ENCODE measurements at places on chromosomes 11 and 22.

DNA sequence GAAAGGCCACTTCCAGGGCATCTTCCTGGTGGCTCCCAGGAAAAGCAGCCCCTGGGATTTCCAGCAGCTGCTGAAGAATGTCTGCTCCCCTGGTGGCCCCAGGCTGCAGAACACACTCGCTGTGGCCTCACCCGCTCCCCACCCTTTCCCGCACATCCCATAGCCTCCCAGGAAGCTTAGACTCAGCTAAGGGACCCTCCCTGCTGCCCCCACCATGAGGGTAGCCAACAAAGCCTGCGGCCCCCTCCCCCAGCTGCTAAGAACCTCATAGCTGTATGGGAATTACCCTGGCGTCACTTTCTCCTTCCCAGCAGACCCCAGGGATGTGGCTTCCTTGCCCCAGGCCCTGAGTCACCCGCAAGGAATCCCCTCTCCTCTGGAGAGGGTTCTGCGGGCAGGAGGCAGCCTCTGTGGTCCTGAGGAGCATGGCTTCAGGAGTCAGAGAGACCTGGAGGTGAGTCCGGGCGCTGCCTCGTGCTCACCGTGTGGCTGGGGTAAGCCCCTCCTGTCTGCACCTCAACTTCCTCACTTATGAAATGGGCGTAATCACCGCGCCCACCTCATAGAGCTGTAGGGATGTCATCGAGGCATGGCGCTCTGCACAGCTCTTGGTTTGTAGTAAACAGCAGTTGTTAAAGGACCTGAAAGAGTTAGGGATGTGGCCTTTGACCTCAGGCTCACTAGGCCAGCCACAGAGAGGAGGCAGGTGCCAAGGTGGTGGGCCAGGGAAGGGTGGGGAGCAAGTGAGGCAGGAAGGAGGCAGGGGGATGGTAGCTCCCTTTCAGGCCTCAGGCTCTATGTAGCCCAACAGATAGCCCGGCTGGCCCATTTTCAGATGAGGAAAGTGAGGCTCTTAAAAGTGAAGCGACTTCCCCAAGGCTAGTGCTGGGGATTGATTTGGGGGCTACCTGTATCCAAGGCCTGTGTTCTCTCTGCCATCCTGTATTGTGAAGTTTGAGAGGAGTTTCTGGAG lies 71.2 kb downstream of the LRRC32 start:
- DNase-seq = no peak

DNA sequence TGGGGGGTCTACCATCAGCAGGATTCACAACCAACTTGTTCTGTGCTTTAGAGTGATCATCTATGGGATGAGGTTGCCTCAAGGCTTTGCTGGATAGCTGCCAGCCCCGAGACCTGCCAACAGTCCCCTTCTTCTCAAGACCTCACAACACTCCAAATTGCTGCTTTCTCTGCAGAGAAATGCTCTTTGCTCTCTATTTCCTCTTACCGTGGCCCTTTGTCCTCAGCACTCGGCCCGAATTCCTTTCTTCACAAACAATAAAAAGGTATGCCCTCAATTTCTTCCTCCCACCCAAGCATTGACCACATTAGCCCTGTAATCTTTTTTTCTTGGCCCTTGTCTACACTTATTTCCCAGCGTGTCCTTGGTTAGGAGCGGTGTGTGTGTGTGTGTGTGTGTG lies 147.4 kb upstream of the SNX19 start:
- DNase-seq = no peak

GRCh38 chr11:79492008-79492407 lies 51.2 kb upstream of the TENM4 start:
- no peak for DNase-seq

- no peak for DNase-seq
These were observed 21.8 kb downstream of the ALX4 start for GRCh38 chr11:44288133-44288526.

- DNase-seq = no peak
These were observed 20.4 kb downstream of the BIRC2 start for GRCh38 chr11:102367364-102367763.

- no peak for DNase-seq
These were observed 39.2 kb downstream of the BRD1 start for GRCh38 chr22:49788504-49788903.

GRCh38 chr22:49499433-49500075 lies 328.1 kb downstream of the BRD1 start:
- no peak for DNase-seq

- peak; percentile 15 for DNase-seq
These were observed 185.3 kb downstream of the C11orf91 start for GRCh38 chr11:33515347-33515746.

DNA sequence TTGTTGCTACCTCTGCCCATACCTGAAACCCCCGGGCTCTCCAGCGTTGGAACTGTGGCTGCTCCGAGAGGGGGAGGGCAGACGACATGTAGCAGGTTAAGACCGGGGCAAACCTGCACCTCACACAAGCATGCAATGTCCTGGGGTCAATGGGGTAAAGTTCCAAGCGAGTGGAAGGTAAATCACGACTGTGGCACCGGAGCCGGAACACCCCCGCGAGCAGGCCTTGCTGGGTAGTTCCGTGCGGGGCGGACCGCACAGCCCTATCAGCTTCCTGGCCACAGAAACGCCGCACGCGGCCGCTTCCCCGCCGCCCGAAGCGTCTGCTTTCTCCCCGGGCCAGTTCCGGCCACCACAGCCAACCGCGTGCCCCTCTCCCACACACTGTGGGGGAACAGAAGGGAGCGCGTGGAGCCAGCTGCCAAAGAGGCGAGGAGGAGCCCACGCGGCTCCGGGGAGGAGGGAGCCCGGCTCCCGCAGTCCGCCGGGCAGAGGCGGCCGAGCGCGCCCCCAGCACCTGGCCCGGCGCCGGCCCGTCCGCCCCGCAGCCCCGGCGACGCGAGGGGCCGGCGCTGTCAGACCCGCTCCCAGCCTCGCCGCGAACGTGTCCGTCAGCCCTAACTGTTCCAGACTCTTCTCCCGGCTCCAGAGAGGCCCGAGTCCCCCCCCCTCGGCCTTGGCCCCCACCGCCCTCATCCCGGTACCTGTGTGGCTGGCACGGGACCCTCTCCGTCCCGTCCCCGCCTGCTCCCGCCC lies 1.6 kb downstream of the SPTBN2 start:
- no peak for DNase-seq

DNA sequence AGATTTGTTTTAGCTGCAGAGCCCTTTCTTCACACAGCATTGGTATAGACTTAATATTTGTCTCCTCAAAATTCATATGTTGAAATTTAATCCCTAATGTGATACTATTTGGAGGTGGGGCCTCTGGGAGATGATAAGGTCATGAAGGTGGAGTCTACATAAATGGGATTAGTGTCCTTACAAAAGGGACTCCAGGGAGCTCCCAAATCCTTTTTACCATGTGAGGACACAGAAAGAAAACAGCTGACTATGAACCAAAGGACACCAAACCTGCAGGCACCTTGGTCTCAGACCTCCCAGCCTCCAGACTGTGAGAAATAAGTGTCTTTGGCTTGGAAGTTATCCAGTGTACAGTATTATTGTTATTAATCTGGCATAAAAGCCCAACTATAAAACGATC lies 10.2 kb downstream of the SLC35F2 start:
- DNase-seq = no peak

DNA sequence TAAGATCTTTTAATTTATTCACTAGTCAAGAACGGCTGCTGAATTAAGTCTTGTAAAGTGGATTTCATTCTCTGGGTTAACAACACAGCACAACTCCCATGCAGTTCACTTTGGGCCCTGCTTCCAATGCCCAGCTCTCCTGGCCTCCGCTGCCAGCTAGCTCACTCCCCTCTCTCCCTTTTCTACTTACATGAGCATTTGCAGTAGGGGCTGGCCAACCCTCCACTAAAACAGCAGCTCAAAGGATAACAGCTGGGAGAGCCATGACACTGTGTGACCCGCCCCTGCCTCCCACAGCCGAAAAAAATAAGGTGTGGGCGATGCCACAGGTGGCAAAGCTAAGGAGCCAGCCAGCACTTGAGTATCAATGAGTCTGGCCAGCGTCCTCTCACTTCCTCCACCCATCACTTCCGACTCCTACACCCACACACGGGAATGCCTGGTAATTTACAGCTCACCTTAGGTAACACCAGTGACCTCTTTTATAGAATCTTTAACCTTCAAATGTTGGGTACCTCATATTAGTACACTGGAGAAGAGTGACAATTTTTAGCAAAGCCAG lies 56.8 kb downstream of the DGCR2 start:
- DNase-seq = no peak

DNA sequence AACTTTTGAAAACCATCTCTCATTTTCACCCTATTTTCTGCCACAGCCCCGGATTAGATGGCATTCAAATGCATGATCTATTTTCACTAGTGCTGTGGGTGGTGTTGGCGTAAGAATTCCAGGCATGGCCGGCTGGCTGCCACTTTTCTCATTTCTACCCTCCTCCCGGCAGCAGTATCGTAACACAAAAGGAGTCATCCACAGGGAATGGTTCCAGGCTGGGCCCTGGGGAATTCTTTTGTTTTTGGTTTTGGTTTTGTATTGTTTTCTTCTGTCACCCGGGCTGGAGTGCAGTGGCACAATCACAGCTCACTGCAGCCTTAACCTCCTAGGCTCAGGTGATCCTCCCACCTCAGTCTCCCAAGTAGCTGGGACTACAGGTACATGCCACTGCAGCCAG lies 13.8 kb downstream of the JAML start:
- DNase-seq = no peak

- DNase-seq = no peak
These were observed 6.5 kb downstream of the SYT13 start for GRCh38 chr11:45279645-45280044.

- no peak for DNase-seq
These were observed 2.2 kb downstream of the HBG2 start for GRCh38 chr11:5252192-5252918.

All from head of caudate nucleus (tissue), 42 donors.